ENCODE measurements at places on chromosomes 4 and X.

DNA sequence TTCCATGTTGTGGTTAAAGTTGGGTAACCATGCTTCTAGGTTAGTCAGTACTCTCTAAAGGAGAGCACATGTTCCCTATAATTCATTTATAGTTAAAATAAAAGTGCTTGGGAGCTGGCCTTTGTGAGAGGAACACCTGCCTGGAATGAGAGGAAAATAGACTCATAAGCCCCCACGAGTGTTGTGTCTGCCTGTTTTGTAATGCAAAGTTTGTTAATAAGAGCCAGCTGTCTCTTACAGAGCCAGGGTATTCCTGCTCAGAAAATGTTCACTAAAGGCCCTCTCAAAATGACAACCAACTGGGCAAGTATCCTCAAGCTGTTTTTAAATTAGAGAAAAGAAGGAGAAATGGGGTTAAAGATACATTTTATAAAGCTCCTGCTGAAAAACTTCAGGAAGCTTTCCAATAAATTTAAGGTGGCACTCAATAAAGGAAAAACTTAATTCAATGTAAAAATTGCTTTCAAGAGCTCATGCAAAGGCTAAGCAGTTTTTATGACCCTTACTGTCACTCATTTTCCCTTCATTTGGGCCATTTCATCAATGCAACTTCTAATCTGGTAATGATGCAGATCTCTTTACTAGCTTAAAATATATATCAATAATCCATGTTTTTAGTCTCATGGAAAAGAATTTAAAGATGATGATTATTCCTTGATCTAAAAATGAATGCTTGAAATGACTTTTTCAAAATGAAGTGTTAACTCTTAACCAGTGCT, 793.6 kb downstream of the STPG2 start:
- DNase-seq = no peak

- DNase-seq = peak; percentile 17
Measured at GRCh38 chr4:102825261-102826091, 1.9 kb downstream of the UBE2D3 start.

DNA sequence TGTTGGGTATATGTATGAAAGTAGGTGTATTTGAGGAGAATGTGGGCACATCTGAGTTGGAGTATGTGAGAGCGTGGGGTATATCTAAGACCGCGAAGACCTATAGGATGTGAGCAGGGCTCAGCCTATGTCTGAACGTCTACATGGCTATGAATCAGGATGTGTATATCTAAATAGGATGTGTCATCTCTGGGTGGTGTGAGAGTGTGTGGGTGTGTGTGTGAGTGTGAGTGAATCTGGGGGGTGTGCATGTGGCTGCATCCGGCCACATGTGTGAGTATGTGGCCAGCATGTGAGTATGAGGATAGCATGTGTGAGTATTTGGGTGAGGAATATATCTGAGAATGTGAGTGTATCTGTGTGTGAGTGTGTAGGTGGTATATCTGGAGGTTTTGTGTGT, 7.7 kb downstream of the GPR173 start:
- DNase-seq = no peak

DNA sequence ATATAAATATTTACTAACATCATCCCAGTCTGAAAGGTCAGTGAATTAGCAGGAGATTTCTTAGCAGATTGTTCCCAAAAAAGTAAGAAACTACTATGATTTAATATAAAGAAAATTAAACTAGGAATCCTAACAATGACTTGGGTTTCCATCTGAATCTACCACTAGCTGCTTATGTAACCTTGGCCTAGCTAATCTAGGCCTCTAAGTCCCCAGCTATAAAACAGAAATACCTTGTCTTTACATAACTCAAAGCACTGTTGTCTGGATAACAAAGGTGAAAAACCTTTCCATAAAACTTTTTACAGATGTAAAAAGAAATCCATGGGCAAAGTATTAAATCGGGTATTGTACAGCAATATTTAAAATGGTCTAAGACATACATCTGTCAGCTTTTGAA, 3.0 kb downstream of the FBXL5 start:
- no peak for DNase-seq

- DNase-seq = no peak
Measured at GRCh38 chr4:96558466-96558865, 718.6 kb downstream of the PDHA2 start.

DNA sequence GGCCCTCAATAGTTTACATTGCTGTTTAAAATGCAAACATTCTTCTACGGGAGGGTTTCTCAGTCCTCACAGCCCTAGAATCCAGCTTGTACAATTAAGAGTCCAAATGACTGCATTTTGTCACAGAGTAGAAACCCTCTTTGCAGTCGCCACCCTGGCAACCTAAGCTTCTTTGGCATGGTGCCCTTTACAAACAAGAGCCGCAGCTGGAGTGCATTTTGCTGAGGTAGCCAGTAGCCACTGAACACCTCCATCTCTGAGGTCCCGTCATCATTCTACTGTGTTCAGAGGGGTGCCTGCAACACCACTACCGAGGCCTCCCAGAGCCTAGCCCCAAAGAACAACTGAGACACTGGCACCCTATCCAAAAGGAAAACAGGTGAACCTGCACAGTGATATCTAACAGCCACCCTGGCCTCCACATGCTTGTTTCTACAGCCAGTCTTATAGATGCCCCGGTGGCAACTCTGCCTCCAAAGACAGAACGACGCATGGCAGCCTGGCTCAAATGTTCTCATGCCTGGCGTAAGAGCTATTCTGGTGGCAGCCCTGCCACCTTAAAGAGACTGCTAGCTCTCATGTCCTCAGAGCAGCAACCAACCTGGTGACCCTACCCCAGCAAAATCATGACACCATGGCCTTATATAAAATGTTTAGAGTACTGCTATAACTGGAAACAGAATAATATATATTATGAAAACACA, 801.9 kb downstream of the TECRL start:
- no peak for DNase-seq

- peak; percentile 46 for DNase-seq
Measured at GRCh38 chr4:76784237-76784636, 113.7 kb downstream of the SOWAHB start.

DNA sequence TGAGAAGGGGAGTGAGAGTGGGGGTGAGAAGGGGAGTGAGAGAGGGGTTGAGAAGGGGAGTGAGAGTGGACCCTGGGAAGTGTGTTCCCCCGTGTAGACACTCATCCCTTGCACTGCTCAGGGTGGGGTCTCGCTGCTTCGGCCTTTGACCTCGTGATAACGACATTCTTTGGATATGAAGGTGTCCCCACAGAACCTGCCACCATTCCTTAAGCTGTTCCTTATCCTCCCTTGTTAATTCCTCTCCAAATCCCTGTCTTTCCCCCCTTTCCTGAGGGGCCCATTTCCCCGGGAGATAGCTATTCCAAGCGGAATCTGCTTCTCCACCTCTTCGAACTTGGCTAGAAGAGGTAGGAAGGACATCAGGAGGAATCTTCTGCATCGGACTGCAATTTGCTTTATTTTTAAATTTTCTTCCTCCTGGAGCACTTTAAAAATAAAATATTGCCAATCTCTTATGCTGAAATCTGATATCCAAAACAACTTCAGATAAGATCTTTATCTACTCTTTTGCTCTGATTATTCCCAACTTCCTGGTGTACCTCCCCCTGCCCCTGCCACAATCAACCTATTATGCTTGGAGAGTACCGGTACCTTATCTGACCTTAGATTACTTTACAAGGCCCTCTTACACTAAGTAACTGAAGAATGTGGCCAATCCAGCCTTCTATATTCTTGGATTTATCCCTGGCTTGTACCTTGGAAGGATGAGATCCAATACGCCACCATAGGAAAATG, 15.6 kb downstream of the TRIML1 start:
- DNase-seq = no peak

GRCh38 chr4:95510145-95510544, 38.6 kb downstream of the UNC5C start:
- no peak for DNase-seq

- no peak for DNase-seq
Measured at GRCh38 chr4:153266988-153267387, 62.7 kb downstream of the TRIM2 start.

DNA sequence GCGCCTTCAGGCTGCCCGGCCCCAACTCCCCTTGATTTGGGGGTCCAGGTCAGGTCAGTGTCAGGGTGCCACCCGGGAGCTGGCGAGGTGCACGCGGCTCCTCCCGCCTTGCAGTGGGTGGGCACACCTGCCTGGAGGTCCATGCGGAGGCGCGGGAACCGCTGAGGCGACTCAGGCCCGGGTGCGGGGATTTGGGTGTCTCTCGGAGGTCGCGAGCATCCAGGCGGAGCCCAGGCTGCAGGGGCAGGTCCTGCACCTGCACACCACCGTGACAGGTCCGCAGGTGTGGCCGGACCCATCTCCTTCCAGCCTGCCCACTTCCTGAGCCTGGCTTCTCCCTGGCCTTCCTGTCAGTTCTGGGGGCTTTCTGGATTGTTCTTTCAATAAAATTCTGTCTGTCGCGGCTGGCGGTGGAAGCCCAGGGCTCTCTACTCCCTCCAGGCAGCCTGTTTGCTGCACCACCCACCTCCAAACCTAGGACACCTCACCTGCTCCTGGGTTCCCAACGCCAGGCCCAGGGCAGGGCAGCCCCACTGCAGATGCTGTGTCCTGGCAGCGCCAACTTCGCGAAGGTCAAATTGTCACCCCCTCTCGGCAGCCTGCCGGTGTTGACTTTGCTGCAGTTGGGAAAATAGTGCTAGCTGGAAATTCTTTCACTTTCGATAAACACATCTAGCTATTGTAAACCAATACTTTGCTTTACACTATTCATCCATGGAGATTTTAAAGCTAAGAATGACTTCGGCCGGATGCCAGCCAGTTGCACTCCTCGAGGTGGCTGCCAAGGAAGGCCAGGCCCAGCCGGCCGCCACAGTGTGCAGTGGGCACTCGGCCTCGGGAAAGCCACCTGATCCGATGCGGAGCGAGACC, 35.9 kb downstream of the FGFRL1 start:
- DNase-seq = peak; percentile 33

- DNase-seq = no peak
Measured at GRCh38 chr4:80566203-80566872, 230.8 kb downstream of the CFAP299 start.

DNA sequence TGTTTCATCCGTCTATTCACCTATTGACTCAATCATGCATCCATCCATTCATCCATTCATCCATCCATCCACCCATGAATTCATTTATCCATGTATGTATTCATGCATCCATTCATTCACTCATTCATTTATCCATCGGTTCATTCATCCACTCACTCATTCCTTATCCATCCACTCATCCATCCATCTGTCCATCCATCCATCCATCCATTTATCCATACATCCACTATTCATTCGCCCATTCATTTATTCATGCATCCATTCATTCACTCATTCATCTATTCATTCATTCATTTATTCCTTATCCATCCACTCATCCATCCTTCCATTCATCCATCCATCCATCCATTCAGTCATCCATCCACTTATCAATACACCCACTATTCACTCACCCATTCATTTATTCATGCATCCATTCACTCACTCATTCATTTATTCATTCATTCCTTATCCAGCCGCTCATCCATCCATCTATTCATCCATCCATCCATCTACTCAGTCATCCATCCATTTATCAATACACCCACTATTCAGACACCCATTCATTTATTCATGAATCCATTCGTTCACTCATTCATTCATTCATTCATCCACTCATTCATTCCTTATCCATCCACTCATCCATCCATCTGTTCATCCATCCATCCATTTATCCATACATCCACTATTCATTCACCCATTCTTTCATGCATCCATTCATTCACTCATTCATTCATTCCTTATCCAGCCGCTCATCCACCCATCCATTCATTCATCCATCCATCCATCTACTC, 11.2 kb downstream of the P2RY8 start:
- no peak for DNase-seq

- no peak for DNase-seq
Measured at GRCh38 chr4:88002786-88003185, 4.6 kb upstream of the PKD2 start.

GRCh38 chr4:23290656-23291055, 597.9 kb downstream of the GBA3 start:
- no peak for DNase-seq

DNA sequence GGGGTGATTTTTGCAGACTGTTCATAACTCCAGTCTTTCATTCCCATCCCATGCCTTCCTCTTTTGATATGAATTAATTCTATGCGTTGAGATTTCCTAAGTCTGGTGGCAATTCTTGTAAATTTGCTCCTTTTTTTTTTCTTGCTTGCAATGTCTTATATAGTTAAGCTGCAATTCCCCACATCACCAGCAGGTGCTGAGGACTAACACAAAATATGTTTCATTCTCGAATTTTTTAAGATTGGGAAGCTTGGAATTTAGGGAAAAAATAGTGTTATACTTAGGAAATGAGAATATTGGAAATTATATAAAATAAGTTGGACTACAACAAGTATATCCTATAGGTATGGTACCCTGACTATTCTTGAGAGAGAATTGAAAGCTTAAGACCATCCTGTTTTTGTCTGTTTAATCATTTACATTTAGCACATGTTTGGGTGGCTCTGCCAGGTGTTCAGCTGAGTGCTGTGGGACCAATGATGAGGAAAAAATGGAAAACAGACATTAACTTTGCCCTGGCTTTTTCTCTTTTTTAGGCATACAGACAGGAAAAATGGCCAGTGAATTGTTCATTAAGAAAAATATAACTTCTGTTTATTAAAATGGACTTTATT, 30.2 kb downstream of the AFF2 start:
- no peak for DNase-seq

DNA sequence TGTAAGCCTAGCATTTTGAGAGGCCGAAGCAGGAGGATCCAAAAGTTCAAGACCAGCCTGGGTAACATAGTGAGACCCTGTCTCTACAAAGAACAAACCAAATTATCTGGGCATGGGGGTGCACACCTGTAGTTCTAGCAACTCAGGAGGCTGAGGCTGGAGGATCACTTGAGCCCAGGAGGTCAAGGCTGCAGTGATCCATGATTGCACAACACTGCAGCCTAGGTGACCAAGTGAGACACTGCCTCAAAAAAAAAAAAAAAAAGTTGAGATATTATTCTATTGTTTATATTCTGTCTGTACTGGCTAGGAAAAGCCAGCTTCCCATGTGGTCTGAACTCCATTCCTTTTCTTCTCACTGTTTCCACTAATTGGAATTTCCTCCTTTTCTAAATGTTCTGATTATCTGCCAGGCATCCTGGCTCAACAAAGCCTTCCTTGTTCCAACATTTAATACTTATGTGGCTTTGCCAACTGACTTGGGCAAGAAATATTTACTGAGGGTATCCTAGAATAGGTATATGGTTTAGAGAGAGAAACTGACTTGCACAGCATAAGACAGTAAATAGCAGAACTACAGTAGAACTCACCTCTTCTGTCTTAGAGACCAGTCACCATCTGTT, 175.2 kb upstream of the ADAMTS3 start:
- DNase-seq = no peak

- peak; percentile 49 for DNase-seq
Measured at GRCh38 chr4:10554694-10555093, 97.5 kb upstream of the ZNF518B start.

- DNase-seq = no peak
Measured at GRCh38 chr4:186829740-186830449, 106.2 kb upstream of the FAT1 start.

DNA sequence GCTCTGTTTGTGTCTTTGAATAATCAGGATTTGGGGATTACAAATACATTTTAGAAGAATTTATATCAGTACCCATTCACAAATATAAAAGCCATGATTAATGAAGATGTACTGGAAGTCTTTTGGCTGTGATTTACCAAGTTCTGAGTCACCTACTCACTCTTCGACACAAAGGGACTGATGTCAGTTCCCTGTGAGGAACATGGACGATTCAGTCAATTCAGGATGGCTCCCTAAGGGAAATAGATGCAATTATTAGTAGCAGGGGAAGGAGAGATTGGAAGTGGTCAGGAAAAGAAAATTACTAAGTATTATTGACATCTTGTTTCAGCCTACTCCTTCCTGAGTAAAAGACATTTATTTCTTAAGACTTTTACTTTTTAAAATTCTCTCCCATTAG, 550.7 kb upstream of the SLIT2 start:
- DNase-seq = no peak

GRCh38 chr4:13918110-13918509, 290.6 kb upstream of the BOD1L1 start:
- no peak for DNase-seq

Measured in iPS-NIHi11 (cell line).